NCI-H1694 treated with DMSO at 0.1 percent for 48 hours (cell line): ENCODE measurements at places on chromosomes 2 and 18.

- DNase-seq, result no peak
These were observed 454.7 kb upstream of the SLC39A10 start for GRCh38 chr2:195202163-195202845.

DNA sequence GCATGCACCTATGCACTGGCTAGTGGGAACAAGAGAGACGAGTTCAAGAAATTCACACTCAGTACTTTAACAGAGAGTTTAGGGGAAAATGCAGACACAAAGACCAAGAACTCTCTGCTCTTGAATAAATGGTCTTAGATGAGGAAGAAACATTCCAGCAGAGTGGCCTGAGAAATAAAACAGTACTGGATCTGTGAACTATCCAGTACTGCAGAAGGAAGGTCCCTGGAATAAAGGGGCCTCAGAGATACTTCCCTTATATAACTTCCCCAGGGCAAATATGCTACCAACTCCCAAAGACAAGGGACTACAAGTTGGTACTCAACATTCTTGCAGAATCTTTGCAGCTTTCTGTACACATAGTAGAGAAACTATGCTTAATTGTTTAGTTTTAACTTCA lies 70.9 kb upstream of the ARL5A start:
- no peak for DNase-seq

DNA sequence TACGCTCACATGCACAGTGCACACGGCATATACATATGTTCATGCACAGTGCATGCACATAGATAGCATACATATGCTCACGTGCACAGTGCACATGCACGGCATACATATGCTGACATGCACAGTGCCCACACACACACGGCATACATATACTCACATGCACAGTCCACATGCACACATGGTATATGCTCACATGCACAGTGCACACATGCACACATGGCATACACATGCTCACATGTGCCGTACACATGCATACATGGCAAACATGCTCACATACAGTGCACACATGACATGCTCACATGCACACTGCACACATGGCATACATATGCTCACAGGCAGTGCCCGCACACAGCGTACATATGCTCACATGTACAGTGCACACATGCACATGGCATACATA lies 97.7 kb upstream of the CTDP1 start:
- DNase-seq, result no peak

- DNase-seq, result peak; percentile 2
These were observed 95.9 kb upstream of the SPTBN1 start for GRCh38 chr2:54360055-54360792.

DNA sequence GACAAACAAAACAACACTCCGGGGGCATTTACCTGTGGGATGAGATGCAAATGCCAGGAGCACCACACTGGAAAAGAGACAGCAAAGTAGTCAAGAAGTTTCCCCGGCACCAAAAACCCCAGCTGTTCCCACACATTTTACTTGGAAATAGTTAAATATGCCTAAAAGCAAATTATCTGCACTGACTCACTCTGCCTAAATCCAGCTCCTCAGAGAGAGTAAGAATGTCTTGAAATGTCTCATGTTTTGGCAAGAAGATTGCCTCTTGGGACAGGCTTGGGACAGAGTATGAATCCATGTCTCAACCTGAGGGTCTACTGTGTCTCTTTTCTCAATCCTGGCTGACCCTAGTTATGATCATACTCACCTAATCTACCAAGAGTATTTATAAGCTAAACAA lies 87.5 kb upstream of the RIOK3 start:
- DNase-seq, result no peak

DNA sequence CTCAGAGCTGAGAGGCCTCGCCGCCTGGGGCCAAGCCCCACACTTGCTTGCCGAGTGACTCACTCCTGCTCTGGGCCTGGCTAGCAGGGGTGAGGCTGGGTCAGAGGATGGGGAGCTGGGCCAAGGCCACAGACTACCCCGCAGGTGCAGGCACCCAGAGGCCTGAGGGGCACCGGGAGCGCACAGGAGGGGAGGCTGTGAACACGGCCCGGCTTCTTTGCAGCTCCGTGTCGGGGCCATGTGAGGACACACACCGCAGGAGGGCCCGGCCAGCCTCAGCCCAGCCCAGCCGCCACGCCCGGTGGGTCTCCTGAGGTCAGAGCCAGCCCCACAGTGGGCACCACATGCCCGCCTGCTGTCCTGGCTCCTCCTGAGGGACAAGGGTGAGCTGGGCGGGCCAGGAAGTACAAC lies 8.4 kb downstream of the GPC1 start:
- no peak for DNase-seq

- no peak for DNase-seq
These were observed 135.3 kb downstream of the C1D start for GRCh38 chr2:67927501-67927900.

DNA sequence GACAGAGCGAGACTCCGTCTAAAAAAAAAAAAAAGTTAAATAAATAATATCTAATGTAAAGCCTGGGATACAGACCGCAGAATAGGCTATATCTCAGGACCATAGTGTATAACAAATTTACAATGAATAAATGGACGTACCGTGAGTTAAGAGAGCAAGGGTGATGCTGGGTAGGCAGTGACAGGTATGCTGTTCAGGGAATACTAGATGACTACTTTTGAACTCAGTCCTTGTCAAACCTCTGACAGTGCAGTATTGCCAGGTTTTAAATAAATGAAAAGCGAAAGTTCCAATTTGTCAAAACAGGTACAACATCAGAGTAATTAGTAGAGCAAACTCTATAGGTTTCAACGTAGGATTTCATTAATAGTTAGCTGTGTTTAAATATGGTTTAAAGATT lies 76.8 kb downstream of the CALCRL start:
- no peak for DNase-seq

- DNase-seq, result peak; percentile 26
These were observed 318.7 kb downstream of the MEIS1 start for GRCh38 chr2:66753660-66754059.

GRCh38 chr2:6652251-6652650 lies 213.5 kb downstream of the CMPK2 start:
- no peak for DNase-seq

DNA sequence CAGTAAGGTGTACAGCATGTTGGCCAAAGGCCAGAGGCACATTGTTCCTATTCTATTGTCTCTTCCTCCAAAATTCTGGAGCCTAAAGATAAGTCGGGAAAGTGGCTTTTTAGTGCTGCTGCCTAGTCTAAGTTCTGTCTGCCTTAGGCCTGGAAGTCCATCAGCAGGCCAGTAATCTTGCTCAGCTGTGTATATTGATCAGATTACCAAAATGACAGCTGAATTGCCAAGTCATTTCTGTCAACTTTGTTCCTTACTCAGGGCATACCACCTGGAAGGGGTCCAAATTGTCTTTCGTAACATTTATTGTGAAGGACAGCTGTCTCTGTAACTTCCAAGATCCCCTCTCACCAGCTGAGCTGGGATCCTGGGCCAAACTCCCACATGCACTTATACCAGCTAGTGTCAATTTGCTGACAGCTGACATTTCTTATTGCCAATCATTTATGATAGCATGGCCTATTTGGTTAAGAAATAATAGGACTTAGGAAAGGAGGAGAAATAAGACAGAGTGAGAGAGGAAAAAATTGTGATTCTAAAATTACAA lies 116.8 kb upstream of the FSHR start:
- no peak for DNase-seq

- no peak for DNase-seq
These were observed 68.5 kb upstream of the NFU1 start for GRCh38 chr2:69505710-69506109.

GRCh38 chr2:197889041-197889440 lies 84.6 kb downstream of the PLCL1 start:
- DNase-seq, result no peak

DNA sequence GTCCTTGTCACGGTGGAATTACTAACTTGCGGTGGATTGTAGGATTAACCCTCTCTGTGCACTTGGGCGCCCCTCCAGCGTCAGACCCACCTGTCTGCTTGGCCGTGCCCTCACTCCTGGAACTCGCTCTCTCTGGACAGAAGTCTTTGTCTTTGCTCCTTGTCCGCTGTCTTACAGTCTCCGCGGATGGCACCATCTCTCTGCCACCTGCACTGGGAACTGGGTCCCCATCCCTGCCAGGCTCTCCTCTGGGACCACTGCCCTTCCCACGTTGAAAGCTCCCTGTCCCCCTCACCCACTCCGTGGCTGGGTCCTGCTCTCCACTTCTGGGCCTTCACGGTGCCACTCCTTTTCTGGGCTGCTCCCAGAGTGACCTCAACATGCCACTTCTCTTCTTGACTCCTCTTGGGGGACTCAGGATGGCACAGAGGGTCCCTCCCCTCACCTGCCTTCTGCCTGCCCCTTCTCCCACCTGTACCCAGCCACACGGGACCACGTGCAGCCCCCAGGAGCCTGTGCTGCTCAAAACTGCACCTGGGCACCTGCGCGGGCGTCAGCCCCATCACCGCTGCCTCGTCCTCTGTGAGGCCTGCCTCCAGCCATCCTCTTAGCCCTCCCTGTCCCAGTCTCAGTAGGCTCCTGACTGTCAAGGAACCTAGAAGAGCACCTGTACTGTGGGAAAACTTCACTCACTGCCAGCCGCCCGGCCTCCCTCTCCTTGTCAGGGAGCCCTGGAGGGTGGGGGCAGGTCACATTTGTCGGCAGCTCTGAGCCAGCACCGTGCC lies 11.1 kb downstream of the CNDP2 start:
- DNase-seq, result no peak

- DNase-seq, result no peak
These were observed 9.5 kb upstream of the FAM110C start for GRCh38 chr2:55587-56448.

GRCh38 chr2:17547737-17548136 lies 7.2 kb downstream of the VSNL1 start:
- DNase-seq, result no peak

DNA sequence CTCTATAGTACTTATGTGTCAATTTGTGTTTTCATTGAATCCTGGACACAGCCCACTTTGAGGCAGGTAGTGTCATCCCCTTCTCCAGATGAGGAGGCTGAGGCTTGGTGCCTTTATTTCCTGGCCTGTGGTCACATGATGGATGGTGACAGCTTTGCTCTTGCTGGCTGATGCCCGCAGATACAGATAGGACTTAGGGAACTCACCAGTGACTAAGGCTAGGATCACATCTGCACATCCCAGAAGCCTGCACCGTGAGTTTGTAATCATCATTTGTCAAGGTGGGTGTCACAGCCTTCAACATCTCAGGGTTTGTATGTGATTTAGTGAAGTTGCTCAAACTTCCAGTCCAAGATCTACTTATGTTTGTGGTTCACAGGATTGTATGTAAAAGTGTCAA lies 295.1 kb upstream of the RAB12 start:
- no peak for DNase-seq

DNA sequence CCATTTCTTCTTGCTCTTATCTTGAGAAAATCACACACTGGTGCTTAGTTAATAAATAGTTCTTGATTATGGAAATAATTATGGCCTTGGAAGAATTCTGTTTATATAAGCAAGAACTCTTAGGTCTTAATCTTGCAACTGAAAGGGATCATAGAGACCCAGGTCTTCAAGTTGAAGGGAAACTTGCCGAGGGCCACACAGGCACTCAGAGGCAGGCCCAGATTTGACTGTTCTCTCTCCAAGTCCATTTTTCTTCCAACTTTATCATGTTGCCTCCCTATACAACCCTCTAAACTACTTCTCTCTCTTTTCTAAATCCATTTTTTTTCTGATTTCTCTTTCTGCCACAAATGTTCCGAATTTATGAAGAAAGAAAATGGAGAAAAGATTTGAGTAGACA lies 94.5 kb upstream of the RMDN2 start:
- no peak for DNase-seq

DNA sequence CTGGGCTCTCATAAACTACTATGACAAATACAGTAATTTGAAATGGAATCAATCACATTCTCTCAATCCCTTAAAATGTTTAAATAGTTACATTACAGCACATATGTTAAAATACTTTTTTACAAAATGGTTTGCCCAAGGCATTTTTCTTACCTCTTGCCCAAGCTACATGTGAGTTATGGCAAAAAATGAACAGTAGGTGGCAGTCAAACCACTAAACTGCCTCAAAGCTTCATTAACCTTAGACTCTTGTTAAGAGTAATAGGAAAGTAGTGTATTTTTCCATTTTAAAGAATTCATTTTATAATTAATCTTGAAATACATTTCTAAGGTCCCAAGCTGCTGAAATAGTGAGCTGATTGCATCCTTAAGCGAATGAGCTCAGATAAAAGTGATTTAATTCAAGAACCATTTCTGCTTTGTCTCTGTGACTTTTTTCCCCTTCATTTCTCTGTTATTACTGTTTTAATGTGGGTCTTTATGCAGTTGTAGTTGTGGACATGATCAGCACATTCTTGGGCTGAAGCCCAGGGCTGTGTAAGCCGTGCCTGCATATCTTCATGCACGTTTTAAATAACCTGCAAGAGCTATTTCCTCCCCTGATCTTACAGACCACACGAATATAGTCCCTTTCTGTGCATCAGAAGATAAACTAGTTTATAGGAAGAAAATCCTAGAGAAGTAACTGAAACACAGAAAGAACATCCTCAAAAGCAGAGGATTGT lies 311.8 kb downstream of the LNPK start:
- DNase-seq, result peak; percentile 84

- no peak for DNase-seq
These were observed 13.5 kb upstream of the CSRNP3 start for GRCh38 chr2:165456027-165456426.

DNA sequence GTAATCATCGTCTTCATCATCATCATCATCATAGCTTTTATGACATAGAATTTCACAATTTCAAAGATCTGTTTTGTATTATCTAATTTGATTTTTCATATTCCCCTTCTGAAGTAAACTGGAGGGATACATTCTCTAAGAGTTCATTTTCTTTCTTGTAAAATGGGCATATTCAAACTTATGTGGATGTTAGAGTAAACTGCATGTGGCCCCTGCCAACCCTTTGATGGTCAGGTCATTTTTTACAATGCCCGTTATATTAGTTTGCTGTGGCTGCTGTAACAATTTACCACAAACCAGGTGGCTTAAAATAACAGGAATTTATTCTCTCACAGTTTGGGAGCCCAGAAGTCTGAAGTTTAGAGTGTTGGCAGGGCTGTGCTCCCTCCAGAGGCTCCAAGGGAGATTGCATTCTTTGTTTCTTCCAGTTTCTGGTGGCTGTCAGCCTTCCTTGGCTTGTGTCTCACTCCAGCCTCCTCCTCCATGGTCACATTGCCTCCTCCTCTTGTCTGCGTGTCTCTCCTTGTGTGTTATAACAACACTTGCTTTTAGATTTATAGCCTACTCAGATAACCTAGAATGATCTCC lies 127.5 kb upstream of the MMADHC start:
- DNase-seq, result peak; percentile 36

DNA sequence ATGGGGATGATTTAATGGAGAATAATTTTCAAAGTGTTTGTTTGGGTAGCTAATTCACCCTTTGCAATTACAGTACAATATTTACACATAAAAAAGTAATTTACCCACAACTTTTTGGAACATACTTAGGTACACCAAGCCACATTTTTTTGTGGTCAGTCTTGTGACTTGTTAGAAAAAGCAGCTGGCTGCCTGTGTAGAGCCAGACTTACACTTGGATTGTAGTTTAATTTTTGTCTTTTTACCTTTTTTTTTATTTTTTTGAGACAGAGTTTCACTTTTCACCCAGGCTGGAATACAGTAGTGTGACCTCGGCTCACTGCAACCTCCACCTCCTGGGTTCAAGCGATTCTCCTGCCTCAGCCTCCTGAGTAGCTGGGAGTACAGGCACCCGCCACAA lies 45.4 kb downstream of the RALBP1 start:
- no peak for DNase-seq
